ENCODE measurements at places on chromosomes 2 and 18.

GRCh38 chr2:140905083-140905781 lies 1225.6 kb downstream of the LRP1B start:
- no peak for DNase-seq

DNA sequence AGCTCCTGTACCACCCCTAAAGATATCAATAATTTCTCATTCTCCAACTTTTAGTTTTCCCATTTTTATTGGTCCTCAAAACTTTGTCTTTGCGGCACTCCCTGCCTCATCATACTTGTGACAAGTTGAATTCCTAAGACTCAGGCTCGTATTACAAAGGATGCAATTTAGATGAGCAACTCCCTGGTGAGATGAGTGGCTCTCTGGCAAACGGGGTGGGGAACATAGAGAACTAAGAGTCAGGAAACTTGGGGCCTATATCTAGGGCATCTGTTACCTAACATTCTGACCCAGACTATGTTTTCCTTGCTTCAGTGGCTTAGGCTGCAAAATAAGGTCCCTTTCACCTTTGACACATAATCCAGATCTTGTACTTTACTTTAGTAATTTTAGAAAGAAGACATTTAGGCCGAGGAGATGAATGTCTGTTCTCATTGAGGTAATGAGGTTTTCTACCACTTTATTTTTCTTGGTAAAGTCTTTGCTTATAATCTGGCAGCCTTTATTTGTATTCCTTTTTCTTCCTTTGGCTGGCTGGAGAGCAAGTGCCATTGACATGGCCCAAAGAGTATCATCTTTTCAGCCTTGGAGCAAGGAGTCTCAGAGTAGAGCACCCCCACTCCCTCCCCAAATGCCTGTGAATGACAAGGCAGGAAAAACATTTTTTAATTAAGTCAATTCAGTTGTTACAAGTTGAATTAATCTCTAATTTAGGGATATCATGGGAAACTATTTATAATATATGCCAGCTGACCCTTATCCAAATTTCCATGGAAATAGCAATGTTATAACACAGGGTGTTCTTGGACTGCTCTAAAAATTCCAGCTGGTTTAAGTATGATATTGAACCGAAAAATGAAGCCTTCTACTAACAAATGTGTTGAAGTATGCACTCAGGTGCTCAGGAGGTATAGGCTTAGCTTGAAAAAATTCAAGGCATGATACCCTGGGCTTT lies 15.2 kb downstream of the TSPYL6 start:
- no peak for DNase-seq

- no peak for DNase-seq
Observed at GRCh38 chr2:207142461-207142860, 23.3 kb downstream of the KLF7 start.

DNA sequence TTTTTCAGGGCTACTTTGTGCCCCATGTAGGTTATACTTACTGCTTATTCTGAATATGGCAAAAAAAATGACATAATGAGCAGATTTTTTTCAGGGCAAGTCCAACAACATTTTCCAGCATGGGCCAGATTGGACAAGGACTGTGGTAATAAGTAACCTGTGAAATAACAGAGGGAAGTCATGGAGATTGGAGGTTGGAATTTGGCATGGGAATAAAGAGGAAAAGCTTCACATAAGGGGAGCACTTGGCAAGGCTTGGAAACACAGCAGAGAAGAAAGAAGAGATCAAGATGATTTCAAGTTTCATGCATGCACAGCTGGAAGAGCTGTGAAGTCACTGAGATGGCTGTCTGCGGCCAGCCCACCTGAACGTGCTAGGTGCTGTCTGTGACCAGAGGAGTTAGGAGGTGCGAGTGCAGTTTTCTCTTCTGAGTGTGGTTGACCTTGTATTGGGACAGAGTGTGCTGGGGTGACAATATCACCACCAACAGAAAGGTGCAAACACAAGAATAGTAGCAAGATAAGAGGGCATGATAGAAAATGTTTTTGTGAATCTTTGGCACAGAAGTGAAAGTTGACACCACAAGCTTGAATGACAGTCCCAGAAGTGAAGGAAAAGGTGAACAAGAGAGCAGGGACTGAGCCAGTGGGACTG lies 71.1 kb upstream of the DSC1 start:
- DNase-seq: no peak

GRCh38 chr2:193963472-193964119 lies 1693.4 kb upstream of the SLC39A10 start:
- DNase-seq: peak; percentile 10

- peak; percentile 6 for DNase-seq
Observed at GRCh38 chr2:85796341-85797262, 42.8 kb downstream of the ATOH8 start.

DNA sequence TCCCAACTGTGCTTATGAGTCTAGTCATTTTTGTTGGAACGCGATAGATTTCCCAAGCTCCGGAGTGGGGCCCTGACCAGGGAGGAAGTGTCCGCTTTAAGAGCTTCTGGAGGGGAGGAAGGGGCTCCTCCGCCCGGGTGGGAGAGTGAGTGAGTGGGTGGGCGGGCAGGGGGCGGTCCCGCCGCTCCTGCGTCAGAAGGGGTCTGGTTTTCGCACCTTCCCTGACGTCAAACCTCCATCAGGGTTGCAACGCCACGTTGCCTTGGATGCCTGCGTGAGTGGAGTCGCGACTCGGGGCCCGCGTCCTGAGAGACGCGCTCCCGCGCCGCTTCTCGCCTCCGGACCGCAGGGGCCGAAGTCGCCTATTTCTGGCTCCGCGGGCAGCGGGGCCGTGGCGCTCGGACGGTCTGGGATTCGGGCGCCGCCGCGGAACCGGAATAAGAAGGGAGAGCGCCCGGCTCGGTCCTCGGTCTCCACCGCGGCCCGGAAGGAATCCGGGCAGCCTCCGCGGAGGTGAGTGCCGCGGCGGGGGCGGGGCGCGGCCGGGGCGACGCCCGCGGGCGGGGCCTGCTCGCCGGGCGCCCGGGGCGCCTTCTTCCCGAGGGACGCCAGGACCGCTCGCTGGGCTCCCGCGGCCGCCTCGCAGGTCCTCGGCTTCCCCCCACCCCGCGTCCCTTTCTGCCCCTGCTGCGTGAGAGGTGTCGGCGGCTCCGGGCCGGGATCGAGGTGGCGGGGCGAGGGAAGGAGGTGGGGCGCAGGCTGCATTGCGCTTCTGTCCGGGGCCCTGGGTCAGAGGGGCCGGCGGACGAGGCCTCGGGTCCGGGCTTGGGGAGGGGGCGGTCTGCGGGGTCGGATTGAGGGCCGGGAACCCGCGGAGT lies at the start of gene ZDBF2:
Gene ZDBF2 (plus strand): TSS at position 230 of the 878 bp plus-strand sequence. CDS start 7,187 bp downstream, outside the sequence.
- DNase-seq: peak; percentile 33

GRCh38 chr2:27912512-27912911 lies 22.0 kb downstream of the BABAM2 start:
- DNase-seq: no peak

GRCh38 chr18:21210278-21210677 lies 31.8 kb upstream of the GREB1L start:
- DNase-seq: no peak

GRCh38 chr18:6759579-6759978 lies 30.1 kb downstream of the ARHGAP28 start:
- DNase-seq: no peak

DNA sequence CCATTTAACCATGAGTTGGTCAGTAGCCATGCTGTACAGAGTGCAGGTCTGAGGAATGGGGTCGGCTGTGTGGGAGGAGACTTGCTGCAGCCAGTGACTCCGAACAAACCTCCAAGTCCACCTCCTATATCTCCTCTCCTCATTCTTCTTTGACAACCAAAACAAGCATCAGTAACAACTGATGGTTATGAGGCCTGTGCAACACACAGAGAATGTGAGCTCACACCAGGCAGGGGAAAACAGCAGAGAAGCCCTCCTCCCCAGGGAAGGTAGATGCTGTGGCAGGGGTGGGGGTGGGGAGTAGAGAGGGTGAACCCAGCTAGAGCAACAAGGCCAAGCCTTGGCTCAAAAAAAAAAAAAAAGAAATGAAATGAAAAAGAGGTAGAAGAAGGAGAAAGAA lies 12.3 kb upstream of the CNGA3 start:
- no peak for DNase-seq

DNA sequence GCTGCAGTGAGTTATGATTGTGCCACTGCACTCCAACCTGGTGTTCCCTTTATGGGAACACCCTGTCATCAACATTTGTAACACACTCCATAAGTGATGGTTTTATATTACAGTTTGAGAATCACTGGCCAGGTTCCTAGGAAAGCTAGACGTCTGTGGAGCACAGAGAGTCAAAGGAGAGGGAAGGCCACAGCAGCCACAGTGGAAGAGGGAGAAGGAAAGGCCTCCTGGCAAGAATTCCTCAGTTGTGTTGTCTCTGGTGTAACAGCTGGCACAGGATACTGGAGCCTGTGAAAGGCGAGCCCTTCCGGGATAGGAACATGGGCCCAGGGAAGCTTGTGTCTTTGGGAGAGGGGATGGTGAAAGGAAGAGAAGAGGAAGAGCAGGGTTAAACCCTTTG lies 360.5 kb upstream of the PIK3C3 start:
- DNase-seq: no peak

GRCh38 chr2:168568476-168569267 lies 112.6 kb downstream of the CERS6 start:
- no peak for DNase-seq

DNA sequence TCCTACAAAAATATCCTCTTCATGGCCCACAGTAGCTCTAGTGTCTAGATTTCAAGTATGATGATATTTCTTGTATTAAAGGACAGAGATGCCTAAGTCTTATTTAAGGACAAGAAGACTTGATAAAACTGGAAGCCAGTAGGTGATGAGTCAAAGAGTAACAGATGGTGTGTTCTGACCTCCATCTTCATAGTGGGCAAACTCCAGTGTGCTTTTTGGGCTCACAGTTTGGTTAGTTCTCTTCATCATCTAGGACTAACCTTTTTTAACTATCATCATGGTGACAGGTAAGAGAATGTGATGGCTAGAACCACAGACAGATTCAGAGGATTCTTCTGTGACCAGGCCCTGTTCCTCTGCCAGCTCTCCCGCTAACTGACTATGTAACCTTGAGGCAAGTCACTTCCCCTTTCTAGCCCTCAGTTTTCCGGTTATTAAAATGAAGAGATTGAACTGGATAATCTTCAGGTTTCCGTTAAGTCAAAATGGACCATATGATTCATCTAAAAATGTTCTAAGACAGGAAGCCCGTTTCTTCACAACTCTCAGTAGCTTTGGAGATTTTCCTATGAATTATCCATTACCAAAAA lies 140.3 kb upstream of the RASGRP3 start:
- DNase-seq: no peak

DNA sequence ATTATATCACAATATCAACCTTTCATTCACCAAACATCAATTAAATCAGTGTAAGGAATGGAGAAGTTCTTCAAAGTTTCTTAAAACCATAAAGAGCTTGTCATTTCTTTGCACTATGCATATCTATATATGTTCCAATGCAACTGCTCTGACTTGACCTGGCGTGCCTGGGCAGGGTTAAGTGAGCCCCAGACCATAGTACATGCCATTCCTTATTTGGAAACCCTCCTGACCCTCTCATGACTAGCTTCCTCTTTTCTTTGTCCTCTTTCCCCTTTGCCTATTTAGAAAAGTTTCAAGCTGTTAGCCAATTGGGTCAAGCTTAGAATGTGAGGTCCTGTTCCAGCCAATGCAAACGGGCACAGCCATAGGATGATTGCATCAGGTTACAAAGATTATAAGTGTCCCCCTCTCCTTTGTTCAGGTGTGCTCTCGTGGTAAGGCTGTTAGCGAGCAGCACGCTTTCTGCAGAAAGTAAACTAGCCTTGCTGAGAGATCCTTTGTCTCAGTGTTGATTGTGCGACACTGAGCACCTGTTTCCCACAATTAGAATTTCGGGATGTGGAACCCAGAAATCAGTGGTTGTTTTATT lies 78.2 kb upstream of the UXS1 start:
- DNase-seq: no peak

DNA sequence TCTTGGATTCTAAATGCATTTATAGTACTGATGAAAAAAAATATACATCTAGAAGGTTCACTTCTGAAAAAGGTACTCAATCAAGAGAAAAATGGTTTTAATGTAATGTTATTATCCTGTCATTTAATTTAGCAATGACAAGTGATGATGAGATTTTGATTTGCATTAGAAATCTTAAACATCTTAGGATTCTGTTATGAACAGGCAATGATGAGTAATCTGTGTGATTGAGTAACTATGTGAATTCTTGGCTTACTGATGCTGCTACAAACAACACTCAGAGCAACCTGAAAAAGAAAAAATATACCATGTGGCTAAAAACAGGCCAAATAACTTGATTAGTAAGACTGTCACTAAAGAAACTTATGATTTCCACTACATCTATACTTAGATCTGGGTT lies 30.1 kb downstream of the RBKS start:
- peak; percentile 79 for DNase-seq

DNA sequence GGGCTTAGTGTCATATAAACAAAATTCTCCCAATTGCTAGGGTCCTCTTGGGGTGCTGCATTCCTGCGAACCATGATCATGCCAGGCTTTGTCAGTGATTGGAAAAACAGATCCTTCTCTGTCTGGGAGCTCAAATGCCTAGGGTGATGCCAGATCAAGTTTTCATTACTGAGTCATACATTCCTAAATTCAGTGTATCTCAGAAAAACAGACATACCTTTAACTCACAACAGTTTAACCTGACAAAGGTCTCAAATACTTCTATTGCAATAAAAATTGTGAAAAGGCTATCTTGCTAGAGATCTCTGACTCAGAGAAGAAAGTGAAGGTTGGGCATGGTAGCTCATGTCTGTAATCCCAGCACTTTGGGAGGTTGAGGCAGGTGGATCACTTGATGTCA lies 86.9 kb downstream of the SH3YL1 start:
- peak; percentile 55 for DNase-seq

- no peak for DNase-seq
Observed at GRCh38 chr2:215633360-215633759, 197.5 kb upstream of the FN1 start.

DNA sequence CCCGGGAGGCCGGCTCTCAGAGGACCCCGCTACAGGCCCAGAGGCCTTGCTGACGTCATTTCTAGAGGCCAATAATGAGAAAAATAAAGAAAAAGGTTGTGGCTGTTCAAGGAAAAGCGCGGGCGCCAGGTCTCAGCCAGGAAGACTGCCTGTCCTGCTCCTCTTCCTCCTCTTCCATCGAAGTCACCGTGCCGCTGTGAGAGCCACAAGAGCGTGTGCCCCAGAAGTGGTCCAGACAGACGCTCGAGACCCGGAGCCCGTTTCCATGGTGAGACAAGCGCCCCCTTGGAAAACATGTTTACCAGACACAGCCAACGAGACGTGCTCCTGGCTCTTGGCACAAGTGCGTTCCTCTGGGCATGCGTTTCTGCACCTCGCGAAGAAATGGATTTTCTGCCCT lies 210.5 kb downstream of the HDAC4 start:
- no peak for DNase-seq

- DNase-seq: no peak
Observed at GRCh38 chr2:65537651-65538385, 105.4 kb upstream of the SPRED2 start.
